ENCODE measurements at places on chromosomes 3 and 15.
A peak's percentile ranks its signal among the peaks of the same experiment; 100 is the strongest.

GRCh38 chr3:21163956-21164355, 587.1 kb downstream of the ZNF385D start:
- no peak for DNase-seq

- peak; percentile 0 for DNase-seq
These were observed 1037.0 kb upstream of the CFAP20DC start for GRCh38 chr3:60086811-60087210.

DNA sequence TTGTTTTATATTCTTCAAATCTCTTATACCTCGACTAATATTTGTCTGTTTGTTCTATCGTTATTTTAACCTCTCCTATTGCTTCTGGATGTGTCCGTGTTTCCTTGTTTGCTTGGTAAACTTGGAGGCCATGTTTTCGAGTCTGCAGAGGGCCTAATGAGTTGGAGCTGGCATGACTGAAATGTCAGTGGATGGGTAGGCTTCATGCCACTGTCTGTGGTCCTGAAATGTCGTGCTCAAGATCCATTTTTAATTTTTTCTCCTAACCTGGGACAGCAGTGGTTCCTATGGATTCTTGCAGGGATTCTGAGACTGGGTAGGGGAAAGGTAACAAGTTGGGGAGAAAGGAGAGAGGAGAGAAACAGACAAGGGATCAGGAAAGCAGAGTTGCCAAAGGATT, 18.8 kb upstream of the GASK1A start:
- no peak for DNase-seq

DNA sequence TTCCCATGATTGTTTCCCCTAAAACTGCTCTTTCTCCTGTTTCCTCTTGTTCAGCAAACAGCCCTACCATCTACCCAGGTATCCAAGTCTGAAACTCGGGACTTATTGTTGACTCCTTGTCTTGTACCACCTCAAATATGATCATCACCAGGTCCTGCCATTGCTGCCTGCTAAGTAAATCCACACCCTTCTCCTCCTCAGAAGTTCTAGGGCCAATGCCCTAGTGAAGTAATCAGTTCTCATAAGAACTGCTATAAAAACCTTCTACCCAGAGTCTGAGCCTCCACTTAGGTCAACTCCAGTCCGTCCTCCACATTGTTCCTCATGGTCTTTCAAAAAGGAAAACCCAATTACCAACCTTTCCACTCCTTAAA, 77.0 kb upstream of the IL12A start:
- no peak for DNase-seq

GRCh38 chr3:89332386-89332785, 225.0 kb downstream of the EPHA3 start:
- no peak for DNase-seq
